Myocyte (in vitro differentiated cells): ENCODE measurements at places on chromosomes 12 and 14. TPM values are rescaled to one million over a fixed set of nuclear protein-coding genes. Genes with fewer than 3 reads are reported as not detected.
A peak's percentile ranks its signal among the peaks of the same experiment; 100 is the strongest.

- peak; percentile 45 for DNase-seq
Observed at GRCh38 chr12:68636268-68636667, 25.6 kb downstream of the RAP1B start.

GRCh38 chr12:132083614-132083940 is 60.5 kb downstream of the DDX51 start:
- DNase-seq: no peak

GRCh38 chr12:20280515-20280914 is 87.8 kb upstream of the PDE3A start:
- DNase-seq: no peak

DNA sequence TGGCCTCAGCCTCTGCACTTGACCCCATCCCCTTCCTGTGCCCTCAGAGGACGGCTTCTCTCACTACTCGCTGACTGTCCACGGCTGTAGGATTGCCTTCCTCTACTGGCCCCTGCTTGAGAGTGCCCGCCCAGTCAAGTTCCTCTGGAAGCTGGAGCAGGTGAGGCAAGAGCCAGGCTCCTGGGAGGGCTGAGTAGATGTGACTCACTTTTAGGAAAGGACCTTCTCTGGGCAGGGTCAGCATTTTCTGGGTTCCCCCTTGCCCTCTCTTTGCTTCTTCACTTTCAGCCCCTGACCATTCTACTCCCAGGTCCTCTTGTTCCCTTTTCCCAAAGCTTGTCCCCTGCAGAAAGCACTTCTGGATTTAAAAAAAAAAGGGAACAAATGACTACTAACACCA is 7.7 kb downstream of the CLSTN3 start:
- no peak for DNase-seq

- peak; percentile 34 for DNase-seq
Observed at GRCh38 chr12:9751204-9752144, 9.2 kb downstream of the CD69 start.

DNA sequence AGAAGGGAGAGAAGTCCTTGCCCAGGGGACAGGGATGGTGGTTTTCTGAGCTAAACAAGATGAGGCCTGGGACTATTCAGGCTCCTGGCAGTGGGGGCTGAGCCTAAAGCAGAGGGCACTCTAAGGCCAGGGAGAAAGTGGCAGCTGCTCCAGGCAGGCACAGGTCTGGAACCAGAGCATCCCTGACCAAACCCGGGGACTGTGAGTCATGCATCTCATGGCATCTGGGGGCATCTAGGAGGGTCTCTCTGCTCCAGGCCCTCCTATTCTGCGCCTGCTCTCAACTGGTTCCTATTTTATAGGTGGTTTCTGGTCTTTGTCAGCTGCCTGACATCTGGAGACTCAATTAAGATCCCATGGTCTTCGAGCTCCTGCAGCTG is 11.6 kb downstream of the KRT7 start:
- peak; percentile 86 for DNase-seq

- no peak for DNase-seq
Observed at GRCh38 chr12:57904426-57904825, 36.9 kb upstream of the ATP23 start.

Gene PAPLN
- 0.16 and 0.31 TPM in 2 replicates for total RNA-seq

Gene FAM90A1
- total RNA-seq: not detected in 2 replicates
